COLO829 (cell line): ENCODE measurements at places on chromosomes 1 and 21.
A peak's percentile ranks its signal among the peaks of the same experiment; 100 is the strongest.

DNA sequence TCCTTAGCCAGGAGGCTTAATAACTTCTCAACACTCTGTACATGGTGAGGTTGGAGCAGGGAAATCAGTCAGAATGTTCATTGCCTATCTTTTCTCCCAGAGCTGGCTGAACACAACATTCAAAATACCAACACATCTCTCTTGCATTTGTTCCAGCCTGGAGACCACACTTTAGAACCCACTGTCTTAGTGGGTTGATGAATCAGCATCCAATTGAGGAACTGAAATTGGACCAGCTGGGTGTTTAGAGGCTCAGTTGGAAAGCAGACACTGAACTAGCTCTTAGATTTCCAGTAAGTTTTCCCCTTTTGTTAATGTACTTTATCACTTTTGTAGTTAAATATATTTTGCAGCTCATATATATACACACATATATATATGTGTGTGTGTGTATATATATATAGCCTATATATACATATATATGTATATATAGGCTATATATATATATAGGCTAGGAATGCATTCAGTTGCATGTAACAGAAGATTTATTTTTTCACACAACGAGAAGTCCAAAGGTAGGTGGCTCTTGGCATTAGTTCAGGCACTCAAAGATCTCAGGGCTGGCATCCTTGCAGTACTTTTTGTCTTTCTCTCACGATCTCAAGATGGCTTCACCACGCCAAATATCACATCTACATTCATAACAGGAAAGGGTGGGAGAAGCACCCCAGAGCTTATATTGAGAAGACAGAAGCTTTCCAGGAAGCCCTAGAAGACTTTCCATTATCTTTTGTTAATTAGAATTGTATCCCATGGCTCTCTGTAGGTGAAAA is 35.0 kb upstream of the HUNK start:
- DNase-seq, result no peak

DNA sequence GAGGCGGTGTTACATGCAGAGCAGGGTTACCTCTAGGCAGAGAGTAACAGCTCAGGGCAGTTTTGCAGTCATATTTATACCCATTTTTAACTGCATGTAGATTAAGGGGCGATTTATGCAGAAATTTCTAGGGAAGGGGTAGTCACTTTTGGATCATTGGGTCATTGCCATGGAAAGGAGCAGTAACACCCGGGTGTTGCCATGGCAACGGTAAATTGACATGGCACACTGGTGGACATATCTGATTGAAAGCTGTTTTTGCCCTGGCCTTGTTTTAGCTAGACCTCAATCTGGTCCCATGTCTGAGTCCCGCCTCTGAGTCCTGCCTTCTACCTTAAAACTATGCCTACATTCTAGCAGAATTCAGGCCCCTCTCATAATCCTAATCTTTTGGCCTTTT is 11.8 kb upstream of the USP1 start:
- DNase-seq, result no peak

DNA sequence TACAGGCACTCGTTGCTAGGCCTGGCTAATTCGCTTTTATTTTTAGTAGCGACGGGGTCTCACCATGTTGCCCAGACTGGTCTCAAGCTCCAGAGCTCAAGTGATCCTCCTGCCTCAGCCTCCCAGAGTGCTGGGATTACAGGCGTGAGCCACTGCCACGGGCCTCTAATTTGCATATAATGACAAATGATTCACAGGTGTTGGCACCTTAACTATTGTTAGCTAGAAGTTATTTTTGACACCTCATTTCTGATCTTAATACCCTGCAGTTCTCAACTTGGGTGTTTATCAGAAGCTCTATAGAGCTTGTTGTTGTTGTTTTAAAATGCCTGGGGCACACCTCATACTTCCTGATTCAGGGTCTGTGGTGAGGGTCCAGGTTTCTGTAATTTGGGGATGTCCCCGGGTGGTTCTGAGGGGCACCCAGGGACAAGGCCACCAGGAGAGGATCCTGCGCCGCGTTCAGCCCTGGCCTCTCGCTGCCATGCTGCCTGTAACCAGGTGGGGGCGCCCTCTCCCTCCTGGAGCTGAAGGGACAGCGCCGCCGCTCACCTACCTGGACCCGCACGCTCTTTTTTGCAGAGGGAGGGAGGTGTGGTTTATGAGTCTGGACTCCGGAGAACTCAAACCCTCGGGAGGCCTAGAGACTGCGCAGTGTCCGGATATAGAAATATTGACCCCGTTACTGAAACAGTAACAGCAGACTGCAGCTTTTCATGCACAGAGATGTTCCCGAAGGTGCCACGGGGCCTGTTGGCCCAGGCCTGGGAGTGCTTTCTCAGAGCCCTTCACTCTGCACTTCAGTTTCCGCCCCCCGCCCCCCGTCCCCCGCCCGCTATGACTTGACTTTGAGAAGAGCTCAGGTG is 23.0 kb upstream of the NEK2 start:
- peak; percentile 76 for DNase-seq

DNA sequence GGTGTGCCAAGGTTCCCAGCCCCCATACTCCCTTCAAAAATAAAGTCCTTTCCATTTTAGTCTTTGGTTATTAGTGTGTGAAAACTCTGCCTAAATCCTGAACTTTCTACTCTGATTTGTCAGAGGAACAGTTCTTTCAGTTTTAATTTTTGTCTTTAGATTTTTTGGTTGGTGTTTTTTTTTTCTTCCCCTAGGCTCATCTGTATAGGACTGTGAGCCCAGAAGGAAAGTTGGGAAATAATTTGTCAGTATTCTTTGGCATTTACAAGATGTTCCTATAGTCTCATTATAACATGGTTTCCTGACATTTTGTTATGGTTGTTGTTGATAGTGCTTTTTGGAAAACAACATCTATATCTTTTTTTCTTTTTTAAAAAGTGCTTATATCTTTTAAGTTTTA is 38.0 kb downstream of the LAMC1 start:
- DNase-seq, result no peak

- DNase-seq, result no peak
These were observed 448 bp downstream of the AURKAIP1 start for GRCh38 chr1:1374589-1374928.

DNA sequence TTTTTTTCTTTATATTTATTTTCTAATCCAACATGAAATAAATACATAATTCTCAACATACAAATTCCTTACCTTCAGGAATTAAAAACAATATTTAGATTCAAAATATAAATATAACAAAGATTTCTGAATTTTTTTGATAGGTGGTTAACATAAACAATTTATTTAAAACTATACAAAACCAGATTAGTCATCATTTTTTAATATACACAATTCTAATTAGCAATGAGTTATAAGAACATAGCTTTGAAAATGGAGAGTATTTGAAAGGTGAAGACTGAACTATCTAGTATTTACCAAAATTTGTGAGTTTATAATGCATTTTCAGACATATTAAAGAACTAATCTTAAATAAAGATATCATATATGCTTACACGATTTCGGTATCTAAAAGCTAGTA is 37.5 kb downstream of the TPR start:
- no peak for DNase-seq

DNA sequence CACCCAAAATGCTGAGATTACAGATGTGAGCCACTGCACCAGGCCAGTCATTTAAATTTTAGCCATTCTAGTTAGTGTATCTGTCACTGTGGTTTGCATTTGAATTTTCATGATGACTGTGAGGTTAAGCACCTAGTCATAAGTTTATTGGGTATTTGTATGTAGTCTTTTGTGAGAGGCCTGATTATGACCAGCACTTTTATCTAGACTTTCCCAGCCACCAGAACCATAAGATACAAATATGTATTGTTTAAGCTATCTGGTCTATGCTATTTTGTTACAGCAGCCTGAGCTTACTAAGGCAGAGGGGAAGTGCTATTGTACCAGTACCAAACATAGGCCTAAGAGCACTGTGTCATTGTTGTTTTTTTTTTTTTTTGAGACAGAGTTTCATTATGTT is 19.9 kb upstream of the DNAJC6 start:
- no peak for DNase-seq

GRCh38 chr1:30103708-30104411 is 619.5 kb downstream of the MATN1 start:
- no peak for DNase-seq

DNA sequence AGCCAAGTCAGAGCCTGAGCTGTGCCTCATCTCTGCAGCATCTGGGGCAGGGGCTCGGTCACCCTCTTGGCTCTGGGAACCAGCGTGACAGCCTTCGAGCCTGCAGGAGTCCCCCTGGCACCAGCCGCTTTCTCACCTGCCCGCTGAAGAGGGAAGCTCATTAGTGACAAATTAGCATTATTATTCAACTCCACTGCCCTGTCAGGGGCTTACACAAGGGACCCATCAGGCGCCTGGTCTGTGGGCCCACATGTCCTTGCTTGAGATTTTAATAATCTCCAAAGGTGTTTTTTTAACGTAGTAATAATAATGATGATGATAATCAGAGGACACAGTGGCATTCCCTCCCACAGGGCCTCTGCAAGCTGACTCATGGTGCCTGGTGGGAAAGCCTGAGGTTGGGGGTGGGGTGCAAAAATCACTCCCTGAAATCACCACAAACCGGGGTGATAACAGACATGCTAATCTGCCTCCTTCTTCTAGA is 98.1 kb upstream of the IGSF21 start:
- DNase-seq, result no peak

DNA sequence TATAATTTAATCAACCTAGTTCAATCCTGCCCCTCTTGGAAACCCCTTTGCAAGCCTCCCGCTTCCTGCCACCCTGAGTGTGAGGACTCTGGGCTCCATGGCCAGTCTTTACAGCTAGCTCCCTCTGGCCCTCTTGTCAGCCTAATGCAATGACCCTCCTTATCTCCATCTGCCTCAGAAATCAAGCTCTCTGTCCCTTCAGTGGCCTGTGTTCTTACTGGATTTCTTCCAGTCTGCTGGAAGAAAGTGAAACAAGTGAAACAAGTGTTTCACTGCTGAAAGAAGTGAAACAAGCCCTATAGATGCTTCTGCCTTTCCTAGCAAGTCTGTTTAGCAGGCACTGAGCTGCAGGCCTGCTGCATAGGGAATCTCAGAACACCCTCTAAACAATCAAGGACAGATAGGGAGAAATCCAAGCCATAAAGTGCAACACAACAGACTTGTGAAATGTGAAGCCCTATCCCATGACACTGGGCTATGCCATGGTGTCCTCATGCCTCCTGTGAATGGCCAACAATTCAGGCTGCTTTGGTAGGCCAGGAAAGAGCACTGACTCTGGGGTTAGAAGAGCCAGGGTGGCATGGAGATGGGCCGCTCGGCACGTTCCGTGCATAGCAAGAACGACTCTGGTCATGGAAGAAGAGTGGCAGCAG is 55.9 kb downstream of the FAM163A start:
- DNase-seq, result no peak

- no peak for DNase-seq
These were observed 29.0 kb downstream of the MDM4 start for GRCh38 chr1:204545202-204545601.

- DNase-seq, result no peak
These were observed 18.1 kb upstream of the MYOG start for GRCh38 chr1:203103829-203104495.

DNA sequence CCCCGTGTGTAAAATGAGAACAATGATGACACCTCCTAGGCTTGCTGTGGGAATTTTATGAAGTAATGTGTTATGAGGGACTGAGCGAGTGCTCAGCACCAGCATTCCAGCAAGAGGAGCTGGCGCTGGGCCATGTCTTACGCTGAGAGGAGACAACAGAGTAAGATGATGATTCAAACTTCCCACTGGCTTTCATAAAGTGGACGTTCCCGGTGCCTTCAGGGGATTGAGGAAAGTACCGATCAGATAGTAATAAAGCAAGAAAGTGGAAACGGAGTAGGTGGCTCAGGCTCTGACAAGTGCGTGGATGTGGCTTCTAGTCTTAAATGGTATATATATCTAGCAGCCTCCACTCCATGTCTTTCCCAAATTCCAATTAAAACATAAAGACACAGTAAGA is 23.8 kb downstream of the EPHA10 start:
- DNase-seq, result no peak

DNA sequence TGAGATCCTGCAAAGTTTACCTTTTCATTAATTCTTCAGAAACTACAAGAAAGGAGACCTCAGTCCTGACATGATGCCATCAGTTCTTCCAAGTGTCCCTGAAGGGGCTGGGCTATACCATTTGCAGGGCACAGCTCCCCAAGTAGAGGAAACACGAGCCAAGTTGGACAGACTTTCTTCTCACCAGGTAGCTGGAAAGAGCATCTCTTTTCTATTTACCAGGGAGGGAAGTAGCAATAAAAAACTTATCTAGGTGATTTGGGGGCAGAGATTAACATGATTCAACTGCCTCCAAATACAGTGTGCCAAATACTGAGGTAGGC is 103.9 kb upstream of the KCND3 start:
- no peak for DNase-seq

GRCh38 chr1:111129376-111129775 is 10.5 kb downstream of the DRAM2 start:
- DNase-seq, result no peak

DNA sequence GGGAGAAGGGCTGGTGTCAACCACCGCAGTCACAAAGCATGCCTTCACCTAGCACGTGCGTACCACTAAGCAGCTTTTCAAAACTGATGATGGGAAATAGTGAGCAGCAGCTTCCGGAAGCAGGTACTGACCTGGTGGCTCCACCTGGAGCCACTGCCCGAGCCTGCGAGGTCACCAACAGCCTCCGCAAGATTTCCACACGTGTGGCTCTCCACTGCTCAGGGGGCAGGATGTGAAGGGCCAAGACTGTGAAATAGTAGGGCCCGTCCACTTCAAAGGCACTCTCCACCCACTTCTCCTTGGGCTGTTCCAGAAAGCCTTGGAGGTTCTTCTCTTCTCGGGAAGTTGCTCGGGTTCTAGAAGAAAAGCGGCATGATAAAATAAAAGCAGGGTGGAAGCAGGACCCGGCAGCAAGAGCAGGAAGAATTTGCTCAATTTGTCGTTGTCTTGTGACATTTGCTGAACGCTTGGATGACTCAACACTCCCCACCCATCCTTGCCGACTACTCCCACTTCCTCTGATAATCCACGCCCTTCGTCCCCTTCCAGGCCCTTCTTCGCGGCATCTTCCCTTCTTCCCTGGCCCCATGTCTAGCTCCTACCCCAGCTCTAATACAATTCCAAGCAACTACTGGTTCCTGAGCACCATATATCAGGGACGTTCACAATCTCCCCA is 124.9 kb upstream of the IFFO2 start:
- DNase-seq, result peak; percentile 29

- no peak for DNase-seq
These were observed 38.0 kb downstream of the FMO4 start for GRCh38 chr1:171351961-171352360.

GRCh38 chr1:93707956-93708355 is 26.3 kb upstream of the BCAR3 start:
- DNase-seq, result no peak

DNA sequence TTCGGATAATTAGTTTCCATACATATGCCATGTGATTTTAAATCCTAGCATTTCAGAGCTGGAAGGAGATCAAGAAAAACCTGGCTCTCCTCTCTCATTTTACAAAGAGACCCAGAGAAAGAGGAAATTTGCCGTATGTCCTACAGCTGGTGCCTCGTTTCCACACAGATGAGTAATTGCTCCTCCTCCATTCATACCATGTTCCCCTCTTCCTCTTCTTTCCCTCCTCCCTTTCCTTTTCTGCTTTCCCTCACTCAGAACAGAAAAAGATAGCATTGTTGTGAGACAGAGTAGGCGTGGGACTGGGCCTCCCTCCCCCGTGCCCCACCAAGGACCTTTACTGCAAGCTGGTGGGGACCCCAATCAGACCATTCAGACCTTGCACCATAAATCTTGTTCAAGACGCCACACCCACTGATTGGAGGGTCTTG is 13.7 kb upstream of the SLC44A3 start:
- DNase-seq, result no peak
